ENCODE measurements at places on chromosomes 16 and 17.
A peak's percentile ranks its signal among the peaks of the same experiment; 100 is the strongest.

DNA sequence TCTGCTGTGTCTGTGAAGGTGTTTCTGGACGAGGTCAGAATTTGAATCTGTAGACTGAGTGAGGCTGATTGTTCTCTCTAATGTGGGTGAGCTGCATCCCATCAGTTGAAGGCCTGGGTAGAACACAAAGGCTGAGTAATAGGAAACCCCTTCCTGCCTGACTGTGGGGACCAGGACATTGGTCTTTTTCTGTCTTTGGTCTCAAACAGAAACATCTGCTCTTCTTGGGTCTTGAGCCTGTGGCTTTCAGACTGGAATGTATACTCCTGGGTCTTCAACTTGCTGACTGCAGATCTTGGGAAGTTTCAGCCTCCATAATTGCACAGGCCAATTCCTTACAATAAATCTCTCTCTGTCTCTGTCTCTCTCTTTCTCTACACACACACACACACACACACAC lies 19.6 kb upstream of the LRRC75A start:
- DNase-seq, result no peak

DNA sequence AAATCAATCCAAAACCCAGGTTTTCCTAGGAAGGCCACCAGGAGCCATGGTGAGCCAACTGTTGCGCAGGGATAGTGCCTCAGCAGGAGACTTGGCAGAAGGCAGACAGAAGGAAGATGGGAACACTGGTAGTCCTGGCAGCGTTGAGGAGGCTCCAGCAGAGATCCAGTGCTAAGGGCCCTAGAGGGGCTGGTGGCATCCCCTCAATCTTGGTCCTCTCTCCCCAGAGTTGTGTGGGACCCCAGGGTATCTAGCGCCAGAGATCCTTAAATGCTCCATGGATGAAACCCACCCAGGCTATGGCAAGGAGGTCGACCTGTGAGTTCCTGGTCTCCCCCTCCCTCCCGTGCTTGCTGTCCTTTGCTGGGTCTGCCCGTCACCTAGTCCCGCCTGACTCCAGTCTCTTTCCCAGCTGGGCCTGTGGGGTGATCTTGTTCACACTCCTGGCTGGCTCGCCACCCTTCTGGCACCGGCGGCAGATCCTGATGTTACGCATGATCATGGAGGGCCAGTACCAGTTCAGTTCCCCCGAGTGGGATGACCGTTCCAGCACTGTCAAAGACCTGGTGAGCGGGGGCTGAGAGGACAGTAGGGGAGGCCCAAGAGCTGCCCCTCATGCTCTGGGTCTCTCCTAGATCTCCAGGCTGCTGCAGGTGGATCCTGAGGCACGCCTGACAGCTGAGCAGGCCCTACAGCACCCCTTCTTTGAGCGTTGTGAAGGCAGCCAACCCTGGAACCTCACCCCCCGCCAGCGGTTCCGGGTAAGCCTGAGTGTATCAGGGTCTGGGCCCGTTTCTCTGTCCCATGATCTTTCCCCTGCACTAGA lies 5.7 kb downstream of the CFAP119 start:
- no peak for DNase-seq

GRCh38 chr17:61442878-61443474 lies 9.2 kb upstream of the TBX4 start:
- DNase-seq, result no peak

GRCh38 chr17:41284546-41284945 lies 9.0 kb downstream of the KRTAP9-7 start:
- no peak for DNase-seq

- no peak for DNase-seq
Observed at GRCh38 chr17:63442549-63443035, 3.5 kb downstream of the CYB561 start.

- DNase-seq, result no peak
Observed at GRCh38 chr16:56618138-56618537, 7.4 kb upstream of the MT1E start.

DNA sequence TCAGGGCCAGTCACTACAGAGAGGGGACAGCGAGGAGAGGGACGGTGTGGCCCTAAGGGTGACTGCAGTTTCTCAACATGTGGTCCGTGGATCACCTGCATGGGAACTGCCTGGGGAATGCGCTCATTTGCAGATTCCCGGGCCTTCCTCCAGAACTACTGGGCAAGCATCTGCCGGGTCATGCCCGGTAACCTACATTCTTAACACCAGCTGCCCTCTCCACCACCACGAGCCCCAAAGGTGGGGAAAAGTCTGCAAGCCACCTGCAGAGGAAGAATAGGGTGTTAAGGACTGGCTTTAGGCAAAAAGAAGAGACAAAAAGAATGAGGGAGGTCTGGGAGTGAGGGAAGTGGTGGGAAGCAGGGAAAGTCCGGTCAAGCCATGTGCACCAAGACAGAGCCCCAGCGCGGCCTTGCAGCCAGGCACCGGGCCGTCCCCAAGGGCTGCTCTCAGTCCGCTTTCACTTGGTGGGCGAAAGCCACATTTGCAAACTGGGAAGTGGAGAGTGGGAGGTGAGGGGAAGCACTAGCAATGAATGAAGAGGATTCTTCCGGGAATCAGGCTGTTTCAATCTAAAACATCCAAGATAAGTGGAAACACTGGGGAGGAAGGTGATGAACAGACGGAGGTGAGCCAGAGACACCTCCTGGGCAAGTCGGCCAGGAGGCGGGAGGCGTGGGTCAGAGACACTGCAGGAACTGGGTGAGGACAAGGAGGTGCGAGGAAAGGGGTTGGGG lies 70.3 kb downstream of the N4BP1 start:
- no peak for DNase-seq

DNA sequence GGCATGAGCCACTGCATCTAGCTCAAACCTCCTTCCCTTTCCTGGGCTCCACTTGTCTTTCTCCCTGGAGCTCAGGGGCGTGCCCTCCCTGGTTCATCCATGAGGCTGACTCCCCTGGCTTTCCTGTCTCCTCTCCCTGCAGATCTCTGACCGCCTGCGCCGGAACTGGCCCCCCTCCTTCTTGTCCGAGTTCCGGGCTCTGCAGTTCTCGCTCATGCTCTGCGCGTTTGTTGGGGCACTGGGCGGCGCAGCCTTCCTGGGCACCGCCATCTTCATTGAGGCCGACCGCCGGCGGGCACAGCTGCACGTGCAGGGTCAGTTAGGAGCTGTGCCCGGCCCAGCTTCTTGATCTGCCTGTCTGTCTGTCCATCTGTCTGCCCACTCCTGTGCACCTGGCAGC lies 1.2 kb upstream of the LAT start:
- no peak for DNase-seq

DNA sequence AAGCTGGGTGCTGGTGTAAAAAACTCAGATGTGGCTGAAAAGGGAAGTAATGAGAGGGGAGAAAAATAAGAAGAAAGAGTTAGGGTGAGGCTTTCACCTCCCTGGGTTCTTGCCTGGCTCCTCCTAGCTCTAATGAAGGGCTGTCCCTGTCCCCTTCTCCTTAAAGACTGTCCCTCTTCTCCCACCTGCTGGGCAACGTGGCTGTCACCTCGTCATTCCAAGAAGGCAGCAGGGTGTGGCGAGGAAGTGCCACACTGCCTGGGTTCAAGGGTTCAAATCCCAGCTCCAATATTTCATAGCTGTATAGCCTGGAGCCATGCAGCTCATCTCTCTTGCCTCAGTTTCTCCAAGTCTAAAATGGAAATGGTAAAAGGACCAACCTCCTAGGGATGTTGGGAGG lies 122.5 kb upstream of the CACNG5 start:
- DNase-seq, result no peak

DNA sequence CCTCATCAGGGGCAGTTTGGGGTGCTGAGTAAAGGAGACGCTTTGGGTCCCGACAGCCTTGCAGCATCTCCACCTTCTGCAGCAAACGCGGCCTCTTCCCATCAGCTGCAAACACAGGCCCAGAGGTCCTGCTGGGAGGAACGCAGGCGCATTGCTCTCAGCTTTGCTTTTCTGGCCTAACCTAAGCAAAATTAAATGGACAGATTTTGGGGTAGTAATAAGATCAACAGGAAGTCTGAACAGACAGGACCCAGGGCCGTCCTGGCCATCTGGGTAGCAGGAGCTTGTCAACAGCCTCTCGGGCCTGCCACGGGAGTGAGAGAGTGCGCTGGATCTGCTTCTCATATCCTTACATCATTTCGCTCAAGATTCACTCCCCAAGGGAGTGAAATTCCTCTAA lies 7.2 kb downstream of the NUBP1 start:
- no peak for DNase-seq

DNA sequence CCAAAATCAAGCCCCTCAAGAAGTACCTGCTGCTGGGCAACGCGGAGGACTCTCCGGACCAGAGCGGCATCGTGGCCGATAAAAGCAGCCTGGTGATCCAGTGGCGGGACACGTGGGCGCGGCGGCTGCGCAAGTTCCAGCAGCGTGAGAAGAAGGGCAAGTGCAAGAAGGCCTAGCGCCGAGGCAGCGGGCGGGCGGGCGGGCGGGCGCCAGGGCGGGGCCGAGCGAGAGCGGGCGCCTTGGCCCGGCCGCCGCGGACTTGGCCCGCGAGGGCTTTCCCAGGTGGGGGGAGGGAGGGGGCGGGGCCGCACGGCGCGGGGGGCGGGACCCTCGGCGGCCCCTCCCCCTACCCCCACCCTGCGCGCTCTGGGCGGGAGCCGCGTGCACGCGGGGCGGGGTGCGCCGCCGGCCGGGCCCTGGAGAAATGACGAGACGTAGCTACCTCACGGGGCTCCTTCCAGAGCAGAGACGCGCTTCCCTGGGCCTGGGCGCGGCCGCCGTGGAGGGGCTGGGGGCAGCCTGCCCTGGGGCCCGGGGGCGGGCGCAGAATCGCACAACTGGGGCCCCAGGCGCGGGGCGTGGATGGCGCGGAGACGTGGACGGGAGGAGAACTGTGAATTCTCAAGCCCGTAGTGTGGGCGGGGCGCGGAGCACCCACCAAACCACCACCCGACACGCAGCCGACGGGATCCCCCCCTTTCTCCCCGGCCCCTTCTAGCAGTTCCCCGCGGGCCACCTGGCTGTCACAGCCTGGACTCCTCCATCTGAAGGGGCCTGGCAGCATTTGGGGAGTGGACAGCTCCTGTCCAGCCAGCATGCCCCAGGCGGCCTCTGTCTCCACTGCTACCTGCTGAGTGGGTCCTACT lies 218.7 kb downstream of the NTN1 start:
- DNase-seq, result peak; percentile 62

DNA sequence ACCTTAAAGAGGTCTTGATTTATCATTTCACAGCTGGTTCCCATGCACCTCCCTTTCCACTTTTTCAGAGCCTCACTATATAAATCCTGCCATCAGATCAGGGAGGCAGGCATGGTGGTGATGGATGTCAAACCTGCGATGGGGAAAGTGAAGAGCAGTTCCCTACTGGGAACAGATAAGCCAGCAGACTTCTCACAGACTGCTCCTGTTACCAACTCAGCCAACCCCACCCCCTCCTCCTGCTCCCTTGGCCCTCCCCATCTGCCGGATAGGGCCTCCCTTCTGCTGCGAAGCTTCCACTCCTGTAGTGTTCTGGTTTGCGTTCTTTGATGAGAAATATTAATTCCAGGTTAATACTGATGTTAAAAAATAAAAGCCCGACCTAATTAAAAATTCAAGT lies 232.1 kb downstream of the STX8 start:
- no peak for DNase-seq

Data from effector CD8-positive, alpha-beta T cell (primary cell).